Temporal lobe (tissue), 4 donors: ENCODE measurements at places on chromosomes 6 and 20. TPM values are rescaled to one million over a fixed set of nuclear protein-coding genes. Genes with fewer than 3 reads are reported as not detected.

KHDC1L gene
- total RNA-seq = 0.49 TPM

RBPJL gene
- total RNA-seq = not detected

RSPO3 gene
- 34.4 TPM for total RNA-seq

DDO gene
- 0.25 TPM for total RNA-seq

CFB gene
- total RNA-seq = 0.49 TPM

NOX3 gene
- not detected for total RNA-seq

SLPI gene
- total RNA-seq = not detected

PPP2R5D gene
- total RNA-seq = 33.9 TPM

CYP21A2 gene
- 0.25 TPM for total RNA-seq

NAA20 gene
- total RNA-seq = 26.6 TPM

LY6G6F gene
- total RNA-seq = not detected

FLRT3 gene
- 46.0 TPM for total RNA-seq

EPPIN gene
- not detected for total RNA-seq

UBE3D gene
- total RNA-seq = 14.8 TPM

ZC2HC1B gene
- not detected for total RNA-seq

BANF2 gene
- not detected for total RNA-seq

SMIM26 gene
- 49.9 TPM for total RNA-seq

APCDD1L gene
- not detected for total RNA-seq

MYH7B gene
- under 0.01 TPM for total RNA-seq

PCSK2 gene
- 11.6 TPM for total RNA-seq

METTL24 gene
- total RNA-seq = 0.98 TPM

FAM8A1 gene
- 52.9 TPM for total RNA-seq

ZNF512B gene
- total RNA-seq = 15.0 TPM

MATN4 gene
- total RNA-seq = not detected

RSPO4 gene
- total RNA-seq = not detected

TREM2 gene
- total RNA-seq = 3.0 TPM

CPNE5 gene
- total RNA-seq = 12.3 TPM

HTR1E gene
- not detected for total RNA-seq

LY6G6C gene
- total RNA-seq = 0.25 TPM

KLHDC3 gene
- total RNA-seq = 97.4 TPM

CRISP1 gene
- total RNA-seq = not detected

COL12A1 gene
- 28.3 TPM for total RNA-seq

BMP5 gene
- 2.7 TPM for total RNA-seq

WFDC12 gene
- total RNA-seq = not detected

LIN28B gene
- total RNA-seq = 0.25 TPM

MCHR2 gene
- total RNA-seq = 7.9 TPM

CHRNA4 gene
- 22.4 TPM for total RNA-seq

ATP6V1G2 gene
- total RNA-seq = 57.5 TPM

CPXM1 gene
- 10.1 TPM for total RNA-seq

BTNL2 gene
- not detected for total RNA-seq

GSTA2 gene
- not detected for total RNA-seq

RIPOR3 gene
- total RNA-seq = 0.98 TPM

BPIFB4 gene
- total RNA-seq = not detected

WFDC2 gene
- total RNA-seq = 3.7 TPM

MAD2L1BP gene
- total RNA-seq = 20.9 TPM

TSPO2 gene
- total RNA-seq = not detected

HSPA1L gene
- 3.7 TPM for total RNA-seq

PDE10A gene
- 54.6 TPM for total RNA-seq

LHFPL5 gene
- total RNA-seq = 0.98 TPM

ADGRF1 gene
- total RNA-seq = not detected

CALHM4 gene
- not detected for total RNA-seq

COL21A1 gene
- total RNA-seq = 2.7 TPM

BPIFA1 gene
- not detected for total RNA-seq

MACROD2 gene
- total RNA-seq = 41.8 TPM

BTN1A1 gene
- not detected for total RNA-seq
